NCI-H2171 (cell line): ENCODE measurements at places on chromosomes 1 and 21.

DNA sequence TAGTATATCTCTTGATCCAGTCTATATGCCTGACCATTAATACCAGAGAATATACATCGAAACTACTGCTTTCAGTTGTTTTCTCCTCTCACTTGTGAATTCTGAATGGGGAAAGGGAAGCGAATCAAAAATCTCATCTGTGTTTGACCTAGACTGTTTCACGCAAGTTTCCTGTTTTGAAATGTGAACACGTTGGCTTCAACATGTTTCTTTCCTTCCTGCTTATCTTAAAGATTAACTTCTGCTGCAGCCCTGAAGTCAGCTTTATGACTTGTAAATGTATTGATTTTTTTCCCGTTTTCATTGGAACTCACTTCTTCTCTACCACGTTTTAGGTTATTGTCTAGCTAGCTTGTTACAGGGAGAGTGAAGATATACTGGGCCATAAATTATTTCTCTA lies 49.9 kb downstream of the SNX27 start:
- no peak for DNase-seq

- DNase-seq: peak; percentile 50
These were observed 49.2 kb downstream of the UMODL1 start for GRCh38 chr21:42120101-42120902.

DNA sequence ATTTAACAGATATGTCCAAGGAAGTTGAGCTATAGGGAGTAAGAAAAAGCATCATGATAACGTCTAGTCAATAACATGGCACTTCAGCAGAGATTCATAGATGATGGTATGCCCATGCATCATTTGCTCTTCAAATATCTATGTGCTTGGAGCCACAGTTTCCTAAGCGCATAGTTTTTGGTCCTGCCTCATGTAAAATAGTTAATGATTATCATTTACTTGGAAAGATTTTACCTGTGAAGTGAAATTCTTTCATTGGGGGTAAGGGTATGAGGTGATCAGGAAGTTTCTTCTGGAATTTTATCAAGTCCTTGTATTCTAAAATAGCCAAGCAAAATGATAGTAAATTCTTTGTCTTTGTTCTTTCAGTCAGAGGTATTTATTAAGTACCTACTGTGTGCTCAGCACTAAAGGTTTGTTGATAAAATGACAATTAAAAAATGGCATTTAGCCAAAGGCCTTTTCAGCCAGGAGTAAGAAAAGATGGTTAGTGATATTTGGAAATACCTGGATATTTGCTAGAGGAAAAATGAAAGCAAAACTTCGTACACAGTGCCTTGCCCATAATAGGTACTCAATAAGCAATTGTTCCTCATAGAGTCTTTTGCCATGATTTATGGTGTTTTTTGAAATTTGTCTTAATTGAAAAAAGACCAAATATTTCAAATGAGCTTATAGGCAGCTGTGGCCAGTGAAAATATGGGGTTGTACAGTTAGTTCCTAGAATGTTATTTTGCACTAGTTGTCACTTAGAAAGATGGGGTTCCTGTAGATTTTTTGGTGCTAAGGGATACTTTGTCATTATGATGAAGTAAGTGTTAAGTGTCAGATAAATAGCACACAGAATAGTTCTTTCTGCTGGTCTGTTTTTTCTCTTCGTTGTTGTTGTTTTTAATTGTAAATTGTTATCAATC lies 13.1 kb downstream of the PDIK1L start:
- no peak for DNase-seq

DNA sequence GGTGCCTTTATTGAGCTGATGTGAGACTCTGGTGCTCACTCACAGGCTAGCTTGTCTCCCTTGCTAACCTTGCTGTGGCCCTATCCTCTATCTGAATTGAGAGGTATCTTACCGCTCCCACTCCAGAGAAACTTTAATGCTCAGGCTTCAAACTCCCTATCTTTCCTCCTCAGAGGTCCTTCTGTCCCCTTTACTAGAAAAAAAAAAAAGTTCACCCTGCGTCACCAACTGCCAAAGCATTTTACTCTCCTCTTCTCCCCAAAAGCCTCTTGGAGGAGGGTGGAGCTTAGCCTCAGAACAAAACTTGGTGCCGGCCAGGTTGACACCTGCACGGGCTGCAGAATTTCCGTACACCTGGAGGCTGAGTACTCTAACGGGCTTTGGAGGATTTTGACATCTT lies 55.1 kb downstream of the ATP2B4 start:
- DNase-seq: no peak

DNA sequence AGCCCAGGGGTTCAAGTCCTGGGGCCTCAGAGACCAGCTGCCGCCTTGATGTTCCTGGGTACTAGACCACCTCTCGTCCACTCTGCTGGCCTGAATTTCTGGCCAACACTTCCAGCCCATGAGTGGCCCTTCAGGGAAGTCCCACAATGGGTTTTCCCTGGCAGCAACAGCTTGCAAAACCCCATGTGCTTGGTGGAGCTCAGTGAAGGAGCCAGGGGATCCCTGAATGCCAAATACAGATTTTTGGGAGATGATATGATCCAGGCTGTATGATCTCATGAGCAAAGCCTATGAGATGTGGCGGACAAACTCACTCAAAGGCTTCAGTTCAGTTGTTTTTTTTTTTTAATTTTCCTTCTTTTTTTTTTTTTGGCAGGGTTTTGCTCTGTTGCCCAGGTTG lies 9.6 kb upstream of the RASSF5 start:
- DNase-seq: no peak

GRCh38 chr1:201228011-201228983 lies 37.7 kb downstream of the IGFN1 start:
- no peak for DNase-seq

DNA sequence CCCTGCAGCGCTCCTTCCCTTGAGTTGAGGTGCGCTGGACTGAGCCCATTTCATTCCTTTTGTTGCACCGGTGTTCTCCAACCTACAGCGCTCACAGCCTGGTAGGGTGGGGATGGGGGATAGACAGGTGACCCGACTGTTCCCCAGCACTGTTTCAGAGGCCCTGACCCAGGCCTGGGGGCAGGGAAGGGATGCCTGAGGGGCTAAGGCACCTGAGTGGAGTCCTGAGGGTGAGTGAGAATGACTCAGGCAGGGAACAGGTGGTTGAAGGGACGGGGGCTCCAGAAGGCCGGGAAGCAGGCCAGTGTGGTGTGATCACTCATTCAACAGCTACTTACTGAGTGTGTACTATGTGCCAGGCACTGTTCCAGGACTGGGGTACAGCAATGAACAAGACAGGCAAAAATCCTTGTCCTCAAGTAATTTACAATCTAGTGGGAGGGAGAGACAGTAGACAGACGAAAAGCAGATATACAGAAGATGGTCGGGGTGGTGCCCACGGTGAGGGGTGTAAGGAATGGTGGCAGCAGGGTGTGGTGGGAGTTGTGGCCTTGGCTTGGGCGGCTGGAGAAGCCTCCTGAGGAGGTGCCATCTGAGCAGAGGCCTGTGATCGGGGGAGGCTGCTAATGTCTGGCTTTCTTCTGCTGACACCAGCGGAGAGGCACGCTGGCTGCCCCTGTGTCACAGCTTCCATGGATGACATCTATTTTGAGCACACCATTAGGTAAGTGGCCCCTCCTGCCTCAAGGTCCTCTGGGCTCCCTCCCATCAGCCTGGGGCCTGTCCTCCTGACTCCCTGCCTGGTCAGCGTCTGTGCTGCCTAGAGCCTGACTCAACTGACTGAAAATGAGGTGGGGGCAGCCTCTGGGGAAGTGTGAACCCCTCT lies 37.4 kb downstream of the ACOT11 start:
- DNase-seq: no peak

GRCh38 chr1:111006556-111006955 lies 42.8 kb upstream of the LRIF1 start:
- no peak for DNase-seq

GRCh38 chr21:39483917-39484316 lies 32.1 kb downstream of the SH3BGR start:
- no peak for DNase-seq

- DNase-seq: peak; percentile 46
These were observed 12.5 kb downstream of the EPS15 start for GRCh38 chr1:51506537-51506936.

GRCh38 chr1:202112859-202113689 lies 9.6 kb upstream of the GPR37L1 start:
- DNase-seq: no peak

GRCh38 chr1:46452931-46453325 lies 36.7 kb upstream of the DMBX1 start:
- DNase-seq: no peak

DNA sequence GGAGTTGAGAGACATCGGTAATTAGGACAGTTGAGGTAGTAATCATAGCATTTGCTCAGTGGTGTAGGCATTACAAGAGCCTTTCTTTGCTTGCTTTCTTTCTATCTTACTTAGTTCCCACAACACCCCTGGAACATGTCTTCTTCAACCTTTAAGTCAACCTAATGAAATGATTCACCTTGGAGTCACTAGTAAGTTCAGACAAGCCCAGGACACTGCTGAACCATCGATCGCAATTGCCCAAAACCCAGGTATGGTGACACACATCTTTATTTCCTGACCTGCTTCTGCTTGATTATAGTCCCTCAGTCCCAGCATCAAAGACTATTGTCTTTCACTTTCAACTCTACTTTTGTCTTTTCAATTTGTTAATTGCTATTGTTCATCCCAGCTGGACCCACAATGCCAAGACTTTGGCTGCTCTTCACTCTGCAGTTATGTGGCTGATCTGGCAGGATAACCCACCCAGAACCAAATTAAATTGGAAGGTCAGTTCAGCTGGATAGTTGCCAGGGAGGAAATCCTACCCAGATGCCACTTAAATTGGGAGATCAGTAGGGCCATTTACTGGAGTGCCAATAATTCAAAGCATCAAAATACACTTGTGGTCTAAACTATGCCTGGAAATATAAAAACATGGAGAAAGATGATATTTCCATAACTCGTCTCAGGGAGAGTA lies 272.9 kb downstream of the RWDD3 start:
- DNase-seq: no peak

- DNase-seq: peak; percentile 59
These were observed 140.2 kb upstream of the FGGY start for GRCh38 chr1:59156526-59157199.

- no peak for DNase-seq
These were observed 104.9 kb downstream of the CRYAA start for GRCh38 chr21:43273708-43274021.

GRCh38 chr1:245730801-245731200 lies 576.0 kb downstream of the KIF26B start:
- DNase-seq: no peak

DNA sequence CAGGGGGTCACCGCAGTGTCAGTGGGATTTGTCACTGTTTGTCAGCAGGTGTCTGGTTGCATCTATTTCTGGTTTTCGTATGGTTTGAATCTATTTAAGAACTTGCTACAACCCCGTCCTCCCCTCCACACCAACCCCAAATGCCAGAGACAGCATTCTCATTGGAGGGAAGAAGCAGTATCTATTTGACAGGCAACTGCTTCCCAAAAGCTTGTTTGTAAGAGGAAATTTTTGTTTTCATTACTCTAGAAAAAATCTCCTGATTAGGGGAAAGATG lies 54.4 kb downstream of the NR5A2 start:
- no peak for DNase-seq

DNA sequence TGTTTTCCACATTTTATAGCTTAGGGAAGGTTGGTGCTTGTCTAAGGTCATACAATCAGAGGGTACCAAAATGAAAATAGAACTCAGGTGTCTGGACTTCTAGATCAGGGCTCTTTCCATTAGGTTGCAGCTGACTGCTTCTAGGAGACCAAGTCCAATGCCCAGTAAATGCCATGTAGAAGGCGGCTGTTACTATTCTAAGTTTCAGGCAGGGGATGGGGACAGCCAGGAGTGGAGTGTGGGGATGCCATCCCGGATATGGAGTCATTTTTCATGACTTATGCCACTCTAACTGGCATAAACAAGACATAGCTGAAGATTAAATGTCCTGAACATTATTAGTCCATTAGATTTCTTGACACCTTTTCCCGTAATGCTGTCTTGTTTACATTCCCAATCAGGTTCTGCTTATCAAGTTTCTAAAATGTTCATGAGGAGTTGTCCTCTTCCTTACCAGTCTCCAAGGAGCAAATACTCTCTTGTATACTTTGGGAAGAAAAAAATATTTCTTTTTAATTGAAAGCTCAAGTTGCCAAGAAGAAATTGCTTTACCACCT lies 31.5 kb downstream of the XCL1 start:
- DNase-seq: no peak

- no peak for DNase-seq
These were observed 47.8 kb downstream of the CHML start for GRCh38 chr1:241592273-241592958.

- DNase-seq: no peak
These were observed 48.4 kb downstream of the COLGALT2 start for GRCh38 chr1:183989078-183989577.

DNA sequence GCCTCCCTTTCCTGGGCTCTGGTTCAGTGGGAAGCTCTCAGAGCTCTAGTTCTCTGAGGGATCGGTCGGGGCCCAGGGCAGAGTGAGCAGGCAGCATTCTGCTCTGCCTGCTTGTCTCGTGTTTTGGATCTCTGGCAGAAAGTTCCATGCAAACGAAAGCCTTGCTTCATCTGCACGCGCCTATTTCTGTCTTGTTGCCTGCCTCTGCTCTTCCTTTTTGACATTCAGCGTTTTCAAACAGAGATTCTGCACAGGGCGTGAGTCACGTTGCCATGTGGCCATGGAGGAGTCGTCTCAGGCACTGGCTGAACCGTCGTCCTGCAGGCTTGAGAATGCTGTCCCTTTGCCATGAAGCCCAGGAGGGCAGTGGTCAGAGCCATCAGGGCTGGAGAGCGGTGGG lies 20.3 kb downstream of the AJAP1 start:
- DNase-seq: no peak

DNA sequence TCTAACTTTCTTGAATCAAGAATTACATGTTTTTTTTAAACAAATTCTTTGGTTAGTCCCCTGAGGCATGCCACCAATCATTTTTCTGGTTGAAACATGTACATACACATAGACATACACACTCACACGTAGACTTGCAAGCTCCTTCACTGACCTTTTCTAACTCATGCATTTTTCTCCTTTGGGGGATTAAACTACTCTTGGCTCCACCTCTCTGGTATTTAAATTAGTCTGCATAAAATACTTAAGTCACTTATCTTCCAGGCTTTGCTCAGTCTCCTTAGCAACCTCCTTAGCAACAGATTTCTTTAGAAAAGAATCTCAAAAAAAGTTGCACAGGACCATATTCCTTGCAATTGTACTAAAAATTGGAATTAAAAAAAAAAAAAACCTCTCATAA lies 440.9 kb upstream of the LRRC7 start:
- no peak for DNase-seq

DNA sequence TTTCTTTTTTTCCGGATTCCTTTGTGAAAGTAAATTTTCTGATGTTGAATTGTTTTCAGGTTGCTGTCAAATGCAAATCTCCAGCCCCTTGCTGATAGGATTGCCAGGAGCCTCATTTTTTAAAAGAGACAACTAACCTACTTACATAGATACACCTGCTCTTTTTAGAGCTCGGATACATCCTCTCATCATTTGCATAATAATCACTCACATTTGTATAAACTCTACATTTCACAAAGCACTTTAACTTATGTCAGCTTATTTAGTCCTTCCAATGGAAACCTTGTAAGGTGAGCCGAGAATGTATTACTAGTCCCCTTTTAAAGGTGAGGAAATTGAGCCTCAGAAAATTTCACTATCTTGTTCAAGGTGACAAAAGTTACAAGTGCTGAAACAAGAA lies 84.8 kb downstream of the KCTD3 start:
- DNase-seq: no peak

- DNase-seq: no peak
These were observed 44.3 kb downstream of the PCP4 start for GRCh38 chr21:39911286-39912199.

- no peak for DNase-seq
These were observed 2.0 kb upstream of the LHX4 start for GRCh38 chr1:180227861-180228647.
